ENCODE measurements at places on chromosomes 7 and 10.

GRCh38 chr7:6254866-6255265, 17.6 kb downstream of the CYTH3 start:
- DNase-seq = no peak

DNA sequence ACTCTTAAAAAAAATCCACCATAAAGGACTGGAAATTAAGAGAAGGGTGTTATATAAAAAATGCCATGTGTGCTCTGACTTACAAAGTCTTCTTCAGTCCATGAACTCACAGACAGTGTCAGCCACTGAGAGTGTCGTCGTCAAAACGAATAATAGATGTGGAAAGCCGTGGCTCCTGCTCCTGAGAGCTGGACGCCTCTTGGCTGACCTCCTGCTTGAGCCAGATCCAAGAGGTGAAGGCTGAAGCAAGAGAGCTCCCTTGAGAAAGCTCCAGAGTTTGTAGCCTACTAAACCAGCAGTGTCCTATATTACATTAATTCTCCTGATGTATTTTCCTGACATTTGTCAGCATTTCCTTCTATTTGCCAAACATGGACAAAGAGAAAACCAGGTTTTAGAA, 234.3 kb upstream of the C7orf33 start:
- DNase-seq = no peak

DNA sequence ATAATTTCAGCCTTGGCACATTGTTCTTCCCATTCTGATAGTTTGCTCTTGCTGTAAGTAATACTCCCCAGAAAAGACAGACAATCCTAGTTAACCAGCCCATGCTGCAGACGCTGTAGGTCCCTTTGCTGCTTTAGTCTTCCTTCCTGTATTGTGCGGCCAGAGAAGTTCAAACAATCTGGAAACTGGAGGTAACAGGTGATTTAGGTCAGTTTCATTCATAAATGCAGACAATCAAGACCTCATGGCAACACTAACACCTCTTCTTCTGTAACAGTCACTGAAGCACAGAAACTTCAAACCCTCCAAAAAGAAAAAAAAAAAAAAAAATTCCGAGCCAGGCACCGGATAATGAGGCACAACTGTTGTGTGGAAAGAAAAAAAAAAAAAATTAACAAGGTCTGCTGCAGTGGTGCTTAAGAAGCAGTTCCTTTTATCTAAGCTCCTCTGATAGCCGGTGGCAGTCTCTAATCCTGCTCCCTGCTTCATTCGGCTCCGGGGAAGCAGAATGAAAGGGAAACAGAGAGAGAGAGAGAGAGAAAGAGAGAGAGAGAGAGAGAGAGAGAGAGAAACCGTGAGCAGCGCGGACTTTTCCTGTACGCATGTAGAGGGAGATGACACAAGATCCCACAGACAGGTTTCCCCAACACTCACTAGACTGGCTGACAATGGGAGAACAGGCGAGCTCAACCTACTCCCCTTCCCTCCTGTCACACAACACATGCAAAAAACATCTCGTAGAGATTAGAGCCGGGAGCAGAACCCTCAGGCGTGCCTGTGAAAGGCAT, at the start of gene SEMA3A:
SEMA3A (minus strand) TSS at position 306 of the 788 bp plus-strand sequence; CDS start at position 103, 203 bp downstream.
- peak; percentile 50 for DNase-seq

- no peak for DNase-seq
Observed at GRCh38 chr10:118564652-118565051, 30.8 kb downstream of the PRLHR start.

- no peak for DNase-seq
Observed at GRCh38 chr10:132328106-132328505, 3.9 kb upstream of the LRRC27 start.

DNA sequence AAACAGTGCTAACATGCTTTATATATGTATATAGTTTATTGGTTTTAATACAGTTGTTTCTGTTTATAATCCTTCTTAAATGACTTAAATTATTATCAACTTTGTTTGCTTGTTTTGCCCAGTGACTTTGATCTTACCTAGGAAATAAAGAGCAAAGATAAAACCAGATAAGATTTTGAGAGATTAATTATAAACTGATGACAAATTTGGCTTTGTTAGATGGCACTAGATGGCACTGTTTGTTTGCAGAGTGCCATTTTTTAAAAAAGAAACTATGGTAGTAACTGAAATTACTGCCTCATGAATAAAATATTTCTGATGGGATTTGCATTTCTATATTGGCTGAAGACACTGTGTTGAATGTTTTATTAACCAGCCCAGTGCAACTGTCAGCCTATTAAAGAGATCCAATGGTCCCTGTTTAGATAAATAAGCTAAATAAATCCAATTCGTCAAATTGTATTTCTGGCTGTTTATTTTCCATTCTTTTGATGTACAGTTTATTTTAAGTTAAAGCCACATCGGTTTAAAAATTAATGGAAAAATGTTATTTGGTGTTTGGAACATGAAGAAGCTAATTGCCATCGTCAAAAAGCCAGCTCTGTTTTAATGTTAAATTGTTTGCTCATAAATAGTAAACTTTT, 28.7 kb downstream of the VTI1A start:
- DNase-seq = no peak

All from RCC 7860 (cell line).